WTC11 (cell line): ENCODE measurements at places on chromosomes 6 and 20.

DNA sequence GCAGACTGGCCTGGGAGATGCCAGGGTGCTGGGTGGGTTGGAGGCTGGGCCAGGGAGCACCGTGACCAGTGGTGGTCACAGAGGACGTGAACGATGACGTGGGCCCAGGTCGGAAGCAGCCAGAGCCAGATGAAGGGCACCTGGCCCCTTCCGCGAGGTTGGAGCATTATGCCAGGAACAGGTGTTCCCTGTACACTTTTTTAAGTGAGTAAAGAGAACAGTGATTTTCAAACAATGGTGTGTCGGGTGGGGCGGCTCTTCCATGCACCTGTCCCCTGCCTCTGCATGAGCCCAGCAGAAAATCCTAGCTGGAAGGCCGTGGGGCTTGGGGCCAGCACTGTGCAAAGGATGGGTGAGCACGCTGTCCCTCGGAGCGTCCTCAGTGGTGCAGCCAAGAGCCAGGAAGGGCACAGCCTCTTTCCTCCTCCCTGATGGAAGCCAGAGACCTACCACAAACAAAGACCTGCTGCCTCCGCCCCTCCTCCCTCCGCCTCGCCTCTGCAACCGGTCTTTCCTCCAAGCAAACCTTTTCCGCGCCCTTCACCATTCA is 350.5 kb downstream of the ZFAND3 start:
- DNase-seq = peak; percentile 53

- DNase-seq = no peak
These were observed 109.2 kb downstream of the C6orf118 start for GRCh38 chr6:165200178-165200577.

GRCh38 chr6:29483186-29483585 is 4.6 kb downstream of the MAS1L start:
- no peak for DNase-seq

GRCh38 chr6:84882768-84883766 is 118.7 kb upstream of the TBX18 start:
- DNase-seq = no peak

DNA sequence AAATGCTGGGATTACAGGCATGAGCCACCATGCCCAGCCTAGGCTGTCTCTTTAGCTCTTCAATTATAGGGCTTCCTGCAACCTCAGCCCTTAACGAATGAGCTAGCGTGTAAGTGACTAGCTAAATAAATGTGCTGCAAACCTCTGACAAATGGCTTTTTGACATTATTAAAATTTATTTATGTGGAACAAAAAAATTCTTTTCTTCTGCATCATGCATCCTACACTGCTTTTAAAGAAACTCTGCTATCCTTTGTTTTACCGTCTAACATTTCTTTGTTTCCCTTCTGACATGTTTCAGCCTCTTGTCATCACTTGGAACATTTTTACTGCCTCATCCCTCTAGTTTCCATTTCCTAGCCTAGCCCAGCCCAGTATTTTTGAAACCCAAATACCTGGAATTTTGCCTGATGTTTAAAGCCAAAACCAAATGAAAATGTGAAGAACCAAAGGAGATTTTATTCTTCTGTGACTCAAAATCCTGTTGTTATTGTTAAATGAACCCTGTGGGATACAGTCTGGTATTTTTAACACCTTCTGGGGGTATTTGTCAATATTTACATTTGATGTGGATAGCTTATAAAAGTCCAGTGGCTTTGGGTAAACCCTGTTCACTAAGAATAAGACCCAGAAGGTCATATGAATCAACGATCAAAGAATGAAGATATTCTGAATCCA is 9.5 kb downstream of the NT5E start:
- no peak for DNase-seq

GRCh38 chr6:34955442-34955841 is 66.4 kb downstream of the ANKS1A start:
- no peak for DNase-seq

DNA sequence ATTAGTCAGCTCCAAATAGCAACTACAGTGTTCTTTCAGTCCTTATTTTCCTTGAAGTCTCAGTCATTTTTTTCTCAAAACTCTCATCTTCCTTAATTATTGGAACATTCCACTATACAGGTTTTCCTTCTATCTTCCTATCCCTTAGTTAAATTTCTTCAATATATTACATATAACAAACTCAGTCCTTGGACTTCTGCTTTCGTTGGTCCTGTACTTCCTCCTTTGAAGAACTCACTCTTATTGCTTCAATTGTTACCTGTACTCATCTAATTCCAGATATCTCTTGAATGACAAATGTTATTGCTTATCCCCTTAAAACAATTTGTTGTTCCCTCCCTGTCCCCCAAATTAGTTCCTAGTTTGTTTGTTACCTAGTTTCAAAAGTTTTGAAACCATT is 67.7 kb upstream of the NOTCH4 start:
- DNase-seq = no peak

- no peak for DNase-seq
These were observed 28.1 kb upstream of the AHI1 start for GRCh38 chr6:135525594-135525993.

DNA sequence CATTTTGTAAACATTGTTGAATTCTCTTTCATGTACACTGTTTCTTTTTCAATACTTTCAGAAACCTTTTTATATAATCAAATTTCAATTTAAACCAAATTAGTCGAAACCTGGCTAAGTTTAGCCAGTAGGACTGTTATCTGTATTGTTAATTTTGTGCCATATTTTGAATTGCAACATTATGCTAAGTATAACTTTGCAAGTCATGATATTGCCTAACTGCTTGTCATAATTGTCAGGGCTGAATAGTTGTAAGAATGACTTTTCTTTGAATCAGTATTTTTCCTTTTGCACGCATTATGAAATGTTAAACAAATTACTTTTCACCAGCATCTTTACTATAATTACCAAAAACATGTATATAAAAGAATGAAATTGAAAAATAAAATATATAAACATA is 82.7 kb downstream of the SAMD3 start:
- no peak for DNase-seq

GRCh38 chr20:59120491-59120890 is 43.1 kb upstream of the ZNF831 start:
- no peak for DNase-seq

GRCh38 chr20:48381353-48382120 is 446.3 kb downstream of the PREX1 start:
- no peak for DNase-seq

- no peak for DNase-seq
These were observed 167.8 kb downstream of the JARID2 start for GRCh38 chr6:15413466-15414234.

DNA sequence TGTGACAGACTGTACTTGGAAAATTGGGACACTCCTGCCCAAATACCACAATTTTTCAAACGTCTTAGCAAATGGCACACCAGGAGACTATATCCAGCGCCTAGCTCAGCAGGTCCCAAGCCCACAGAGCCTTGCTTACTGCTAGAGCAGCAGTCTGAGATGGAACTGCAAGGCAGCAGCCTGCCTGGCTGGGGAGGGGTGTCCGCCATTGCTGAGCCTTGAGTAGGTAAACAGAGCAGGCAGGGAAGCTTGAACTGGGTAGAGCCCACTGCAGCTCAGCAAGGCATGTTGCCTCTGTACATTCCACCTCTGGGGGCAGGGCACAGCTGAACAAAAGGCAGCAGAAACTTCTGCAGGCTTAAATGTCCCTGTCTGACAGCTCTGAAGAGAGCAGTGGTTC is 1003.3 kb upstream of the MAP3K7 start:
- peak; percentile 10 for DNase-seq

- DNase-seq = no peak
These were observed 712 bp downstream of the DEK start for GRCh38 chr6:18263418-18264218.

GRCh38 chr20:33915726-33916331 is 77.9 kb upstream of the RALY start:
- peak; percentile 74 for DNase-seq

DNA sequence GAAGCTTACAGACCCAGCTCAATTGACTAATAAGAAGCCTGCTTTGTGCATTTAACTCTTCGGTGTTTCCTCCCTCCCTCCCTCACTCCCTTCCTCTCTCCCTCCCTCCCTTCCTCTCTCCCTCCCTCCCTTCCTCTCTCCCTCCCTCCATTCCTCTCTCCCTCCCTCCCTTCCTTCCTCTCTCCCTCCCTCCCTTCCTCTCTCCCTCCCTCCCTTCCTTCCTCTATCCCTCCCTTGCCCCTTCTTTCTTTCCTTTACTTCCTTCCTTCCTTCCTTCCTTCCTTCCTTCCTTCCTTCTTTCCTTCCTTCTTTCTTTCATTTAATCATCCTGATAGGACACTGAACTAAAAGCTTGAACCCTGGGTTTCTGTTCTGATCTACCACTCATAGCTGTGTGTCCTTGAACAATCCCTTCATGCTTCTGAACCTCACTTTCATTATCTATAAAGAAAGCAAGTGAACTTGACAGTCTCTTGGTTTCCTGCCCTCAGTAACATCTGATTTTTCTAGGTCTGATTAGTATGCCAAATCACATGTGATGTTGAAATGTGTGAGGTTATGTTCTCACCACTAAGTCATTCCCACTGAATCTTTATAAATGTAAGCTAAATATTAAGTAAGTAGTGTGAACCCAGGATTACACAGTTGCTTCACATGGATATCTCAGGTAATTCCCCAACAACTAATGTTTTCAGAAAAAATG is 132.3 kb upstream of the BMP2 start:
- DNase-seq = no peak

GRCh38 chr6:113679051-113679450 is 178.1 kb upstream of the MARCKS start:
- DNase-seq = no peak

DNA sequence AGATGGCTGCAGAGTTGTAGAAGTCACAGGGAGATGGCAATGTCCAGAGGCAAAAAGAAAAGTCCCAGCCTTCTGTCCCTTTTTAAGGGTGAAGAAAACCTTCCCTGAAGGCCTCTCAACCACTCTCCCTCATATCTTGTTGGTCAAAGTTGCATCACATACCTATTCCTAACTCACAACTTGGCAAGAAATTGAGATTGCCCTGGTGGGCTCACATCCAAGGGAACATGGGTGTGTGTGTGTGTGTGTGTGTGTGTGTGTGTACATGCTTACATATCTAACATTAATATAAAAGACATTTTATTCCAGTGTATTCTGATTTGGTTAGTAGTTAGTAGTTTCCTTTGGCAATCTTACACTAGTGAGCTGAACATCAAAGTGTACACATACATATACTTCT is 144.3 kb upstream of the SALL4 start:
- no peak for DNase-seq

DNA sequence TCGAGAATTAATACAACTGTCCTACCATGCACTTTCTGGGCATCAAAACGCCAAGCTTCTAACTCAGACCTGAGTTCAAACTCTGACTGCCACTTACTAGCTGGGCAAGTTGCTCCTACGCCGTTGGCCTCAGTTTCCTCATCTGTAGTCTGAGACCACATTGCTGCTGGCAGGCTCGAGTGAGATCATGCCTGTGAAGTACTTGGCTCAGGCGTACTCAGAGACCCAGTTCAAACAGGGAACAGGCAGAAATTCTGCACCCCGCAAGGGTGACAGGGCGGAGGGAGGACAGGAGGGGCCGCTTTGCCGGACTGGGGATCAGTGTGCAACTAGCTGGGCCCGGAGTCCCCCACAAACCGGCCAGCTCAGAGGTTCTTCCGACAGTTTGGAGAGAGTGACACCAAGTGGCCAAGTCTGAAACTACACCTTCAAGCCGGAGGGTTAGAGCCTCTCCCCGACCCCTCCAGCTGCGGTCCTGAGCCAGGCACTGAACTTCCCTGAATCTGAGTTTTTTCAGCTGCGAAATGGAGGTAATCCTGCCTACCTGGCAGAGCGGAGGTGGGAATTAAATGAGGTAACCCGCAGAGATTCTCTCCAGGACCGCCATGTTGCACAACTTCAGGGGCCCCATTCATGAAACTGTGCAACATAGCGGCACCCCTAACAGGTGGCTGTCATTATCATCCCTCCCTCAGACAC is 46.0 kb upstream of the PTPN1 start:
- DNase-seq = peak; percentile 72

DNA sequence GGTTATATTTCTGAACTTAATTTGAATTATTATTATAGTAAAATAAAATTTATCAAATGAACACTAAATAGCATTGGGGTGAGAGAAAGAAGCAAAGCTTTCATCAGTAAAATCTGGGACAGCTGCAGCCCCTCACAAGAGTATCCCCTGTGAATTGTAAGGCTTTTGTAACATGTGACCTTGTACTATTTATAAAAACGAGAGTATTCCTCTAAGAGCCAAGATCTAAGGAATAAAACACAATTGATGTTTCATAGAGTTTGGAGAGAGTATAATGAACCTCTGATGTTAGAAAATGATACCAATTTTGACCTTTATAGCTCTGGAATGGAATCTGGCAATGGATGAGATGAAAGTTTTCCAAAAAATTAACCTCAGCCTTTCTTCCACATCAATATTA is 617.2 kb upstream of the ID4 start:
- no peak for DNase-seq

DNA sequence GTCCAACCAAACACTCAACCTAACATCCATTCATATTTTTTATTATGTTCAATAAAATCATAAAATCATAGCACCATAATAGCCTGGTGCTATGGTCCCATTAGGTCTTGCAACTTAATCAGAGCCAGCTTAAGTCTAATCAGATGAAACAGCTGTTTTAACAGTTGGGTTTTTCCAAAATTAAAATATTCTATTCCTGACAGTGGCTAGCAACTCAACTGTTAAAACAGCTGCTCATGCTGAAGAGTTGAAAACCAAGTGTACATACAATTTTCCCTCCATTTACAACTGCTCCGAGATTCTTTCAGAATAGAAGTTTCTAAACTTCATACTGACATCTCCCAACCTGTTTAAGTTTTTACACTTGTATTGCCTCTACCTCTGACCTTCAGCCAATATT is 89.5 kb downstream of the UBE3D start:
- no peak for DNase-seq

DNA sequence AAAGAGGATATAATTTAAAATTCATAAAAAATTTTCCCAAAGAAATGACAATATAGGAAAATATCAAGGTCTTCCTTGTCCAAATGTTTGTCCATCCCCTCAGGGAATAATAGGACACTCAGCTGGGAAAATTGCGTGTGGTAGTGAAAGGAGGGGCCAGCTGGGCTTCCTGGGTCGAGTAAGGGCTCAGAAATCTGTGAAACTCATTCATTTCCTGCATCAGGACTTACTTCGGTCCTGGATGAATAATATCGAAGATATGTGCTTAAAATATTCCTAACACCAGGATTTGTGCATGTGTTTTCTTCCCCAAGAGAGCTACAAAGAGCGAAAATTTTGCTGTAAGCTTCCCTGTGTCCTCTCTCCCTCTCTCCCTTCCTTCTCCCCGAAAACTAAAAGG is 118.2 kb upstream of the GJE1 start:
- DNase-seq = no peak
